ENCODE measurements at places on chromosomes 4 and X.

DNA sequence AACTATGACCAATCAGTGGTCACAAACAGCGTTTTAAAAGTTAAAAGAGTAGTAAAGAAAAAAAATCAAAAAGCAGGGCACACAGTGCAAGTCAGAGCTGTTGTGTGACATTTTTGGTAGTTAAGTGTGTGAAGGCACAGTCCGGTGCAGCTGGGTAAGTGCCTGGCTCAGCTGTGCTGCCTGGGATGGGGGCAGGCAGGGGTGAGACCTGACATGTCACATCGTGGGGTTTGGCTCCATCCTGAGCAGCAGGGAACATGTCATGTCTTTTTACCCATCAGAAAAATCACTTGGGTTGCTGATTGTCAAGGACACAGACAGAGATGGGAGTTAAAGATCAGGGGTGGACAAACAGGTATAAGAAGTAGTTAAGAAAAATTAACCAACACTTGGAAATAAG is 125.1 kb downstream of the NSUN7 start:
- no peak for DNase-seq

- no peak for DNase-seq
Measured at GRCh38 chr4:102639598-102639997, 121.2 kb downstream of the MANBA start.

- no peak for DNase-seq
Measured at GRCh38 chr4:145868637-145869409, 69.8 kb downstream of the ZNF827 start.

- no peak for DNase-seq
Measured at GRCh38 chr4:99846891-99847290, 30.3 kb downstream of the DAPP1 start.

DNA sequence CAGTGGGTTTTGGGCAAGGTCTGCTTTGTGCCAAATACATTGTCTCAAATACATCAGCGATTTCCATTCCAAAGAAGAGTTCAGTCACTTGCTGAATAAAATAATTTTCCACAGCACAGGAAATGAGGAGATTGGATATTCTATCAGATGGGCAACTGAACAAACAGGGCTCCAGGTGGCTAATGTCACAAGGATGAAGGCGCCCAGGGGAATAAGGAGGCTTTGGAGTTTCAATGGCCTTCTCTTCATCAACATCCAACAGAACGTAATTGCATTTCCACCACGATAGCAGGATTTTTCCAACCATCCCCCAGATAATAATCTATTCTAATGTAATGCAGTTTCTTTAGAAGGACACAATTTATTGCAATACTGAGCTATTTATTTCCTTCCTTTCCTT is 104.7 kb upstream of the KLHL13 start:
- no peak for DNase-seq

GRCh38 chr4:184177271-184177670 is 40.4 kb downstream of the ENPP6 start:
- no peak for DNase-seq

- no peak for DNase-seq
Measured at GRCh38 chrX:82734140-82734539, 774.0 kb upstream of the POU3F4 start.

GRCh38 chrX:110135618-110136017 is 132.7 kb downstream of the TMEM164 start:
- DNase-seq, result no peak
